ENCODE measurements at places on chromosomes 16 and 17.

DNA sequence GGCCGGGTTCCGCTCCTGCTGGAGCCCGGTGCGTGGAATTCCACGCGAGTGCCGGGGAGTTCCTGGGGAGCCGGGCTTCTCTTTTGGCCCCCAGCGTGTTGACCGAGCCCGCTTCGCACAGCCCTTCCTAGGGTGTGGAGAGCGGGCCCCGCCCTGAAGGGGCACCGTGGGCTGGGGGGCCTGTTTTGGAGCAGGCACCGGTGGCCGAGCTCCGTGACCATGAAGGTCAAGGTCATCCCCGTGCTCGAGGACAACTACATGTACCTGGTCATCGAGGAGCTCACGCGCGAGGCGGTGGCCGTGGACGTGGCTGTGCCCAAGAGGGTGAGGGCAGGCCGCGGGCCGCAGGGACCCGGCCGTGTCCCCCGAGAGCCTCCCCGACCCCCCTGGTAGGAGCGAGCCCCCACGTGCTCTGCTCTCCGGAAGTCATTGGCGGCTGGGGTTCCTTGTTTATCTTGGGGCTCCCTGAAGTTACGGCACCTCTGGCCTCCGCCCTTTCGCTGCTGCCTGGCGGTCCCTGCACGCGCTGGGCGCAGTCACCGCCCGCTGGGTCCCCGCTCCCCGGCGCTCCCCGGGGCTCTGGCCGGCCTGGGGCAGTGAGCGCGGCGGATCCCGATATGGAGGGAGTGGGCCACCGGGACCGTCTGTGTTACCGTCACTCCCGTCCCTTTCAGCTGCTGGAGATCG is 528 bp downstream of the HAGHL start:
- no peak for DNase-seq

DNA sequence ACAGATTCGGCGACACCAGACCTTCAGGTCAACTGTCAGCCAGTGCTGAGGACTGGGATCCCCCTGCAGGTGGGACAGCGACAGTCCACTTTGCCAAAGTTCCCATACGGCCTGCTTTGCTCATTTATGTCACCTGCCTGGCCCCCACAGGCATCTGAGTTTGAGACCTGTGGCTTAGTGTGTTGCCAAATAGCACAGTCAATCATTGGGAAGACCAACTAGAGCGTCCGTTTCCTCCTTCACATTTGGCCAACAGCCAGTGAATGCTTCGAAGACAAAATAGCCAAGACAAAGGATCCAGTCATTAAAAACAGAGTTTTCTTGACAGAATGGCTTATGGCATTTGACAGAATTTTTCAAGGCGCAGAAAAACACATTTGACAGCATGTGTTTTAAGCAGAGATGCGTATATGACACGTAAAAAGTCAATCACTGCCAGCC is 113.8 kb downstream of the ABCC12 start:
- DNase-seq = no peak

GRCh38 chr17:44004077-44004760 is at the start of gene NAGS:
TSS of gene NAGS (plus strand) at chr17:44004622. CDS start at chr17:44004664, 42 bp downstream.
- DNase-seq = no peak

DNA sequence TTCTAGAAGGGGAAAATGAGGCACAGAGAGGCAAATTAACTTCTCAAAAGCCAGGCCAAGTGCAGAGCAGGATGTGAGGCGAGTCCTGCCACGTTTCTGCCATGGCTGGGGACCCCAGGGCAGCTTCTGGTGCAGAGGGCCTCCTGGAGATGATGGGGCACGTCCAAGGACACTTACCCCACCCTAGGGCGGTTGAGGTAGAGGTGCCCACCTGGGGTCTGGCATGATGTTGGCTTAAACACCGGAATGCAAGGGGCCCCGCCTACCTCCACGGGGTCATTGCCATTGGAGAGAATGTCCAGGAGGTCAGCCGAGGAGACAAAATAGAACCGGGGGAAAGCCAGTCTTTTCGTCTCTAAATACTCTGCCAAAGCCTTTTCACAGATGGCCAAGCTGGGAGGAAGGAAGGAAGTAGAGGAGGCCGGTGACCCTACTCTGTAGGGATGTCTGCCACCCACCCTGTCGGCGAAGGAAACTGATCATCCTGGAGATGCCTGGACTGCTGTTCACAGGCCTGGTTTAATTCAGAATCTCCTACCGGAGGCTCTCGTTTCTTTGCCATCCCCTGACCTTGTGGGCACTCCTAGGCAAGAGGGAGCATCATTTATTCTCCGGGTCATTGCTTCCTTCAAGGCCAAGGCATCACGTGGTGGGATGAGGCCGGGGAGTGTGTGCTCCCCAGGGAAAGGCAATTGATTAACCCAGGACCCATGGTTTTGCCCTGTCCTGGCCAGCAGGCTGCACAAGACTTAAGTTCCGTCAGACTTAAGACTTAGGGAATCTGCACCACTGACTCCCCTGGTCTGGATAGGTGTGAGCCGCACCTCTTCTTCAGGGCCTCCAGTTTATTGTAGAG is 70.5 kb downstream of the DNAH17 start:
- no peak for DNase-seq

- DNase-seq = no peak
These were observed 46.3 kb downstream of the ABCC12 start for GRCh38 chr16:48109475-48109874.

GRCh38 chr17:3602499-3602898 is 6.7 kb downstream of the TRPV1 start:
- no peak for DNase-seq

Measured in NCI-H1694 treated with DMSO at 0.1 percent for 48 hours (cell line).